Stimulated activated naive B cell treated with anti-CD40 and anti-IgM and Interleukin-4, amounts not matched to agents 10 μg/mL and 1 μg/mL and 100 μg/mL, for 72 hours (primary cell): ENCODE measurements at places on chromosomes 5 and 9.

GRCh38 chr9:136090768-136091581 is 4.1 kb downstream of the NACC2 start:
- DNase-seq: no peak

GRCh38 chr9:37954581-37954981 is 50.7 kb upstream of the SLC25A51 start:
- no peak for DNase-seq

DNA sequence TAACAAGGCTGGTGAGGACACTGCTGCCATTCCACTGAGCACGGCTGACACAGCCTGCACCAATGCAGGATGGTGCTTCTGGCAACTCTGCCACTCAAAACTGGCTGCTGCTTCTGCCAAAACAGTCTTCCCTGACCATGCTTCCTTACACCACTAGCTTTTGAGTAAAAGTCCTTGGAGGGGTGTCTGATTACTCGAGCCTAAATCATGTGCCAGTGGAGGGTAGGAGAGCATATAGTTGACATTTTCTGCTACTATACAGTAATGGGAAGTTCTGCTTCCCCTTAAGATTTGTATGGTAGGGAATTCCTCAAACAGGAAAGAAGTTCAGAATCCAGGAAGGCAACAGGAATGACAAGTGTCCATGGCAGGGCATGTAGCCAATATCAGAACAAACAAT is 12.2 kb upstream of the PJA2 start:
- no peak for DNase-seq

- no peak for DNase-seq
These were observed 12.6 kb downstream of the LMBRD2 start for GRCh38 chr5:36138900-36139683.

DNA sequence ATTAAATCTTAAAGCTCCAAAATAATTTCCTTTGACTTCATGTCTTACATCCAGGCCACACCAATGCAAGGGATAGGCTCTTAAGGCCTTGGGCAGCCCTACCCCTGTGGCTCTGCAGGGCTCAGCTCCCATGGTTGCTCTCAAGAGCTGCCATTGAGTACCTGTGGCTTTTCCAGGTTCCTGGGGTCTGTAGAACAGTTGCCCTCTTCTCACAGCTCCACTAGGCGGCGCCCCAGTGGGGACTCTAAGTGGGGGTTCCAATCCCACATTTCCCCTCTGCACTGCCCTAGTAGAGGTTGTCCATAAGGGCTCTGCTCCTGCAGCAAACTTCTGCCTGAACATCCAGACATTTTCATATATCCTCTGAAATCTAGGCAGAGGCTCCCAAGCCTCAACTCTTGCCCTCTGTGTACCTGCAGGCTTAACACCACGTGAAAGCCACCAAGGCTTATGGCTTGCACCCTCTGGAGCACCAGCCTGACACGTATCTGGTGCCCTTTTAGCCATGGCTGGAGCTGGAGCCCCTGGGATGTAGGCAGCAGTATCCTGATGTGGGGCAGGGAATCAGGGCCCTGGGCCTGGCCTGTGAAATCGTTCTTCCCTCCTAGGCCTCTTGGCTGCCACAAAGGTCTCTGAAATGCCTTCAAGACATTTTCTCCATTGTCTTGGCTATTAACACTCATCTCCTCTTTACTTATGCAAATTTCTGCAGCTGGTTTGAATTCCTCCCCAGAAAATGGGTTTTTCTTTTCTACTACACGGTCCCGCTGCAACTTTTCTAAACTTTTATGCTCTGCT is 185.1 kb downstream of the SMARCA2 start:
- DNase-seq: no peak

DNA sequence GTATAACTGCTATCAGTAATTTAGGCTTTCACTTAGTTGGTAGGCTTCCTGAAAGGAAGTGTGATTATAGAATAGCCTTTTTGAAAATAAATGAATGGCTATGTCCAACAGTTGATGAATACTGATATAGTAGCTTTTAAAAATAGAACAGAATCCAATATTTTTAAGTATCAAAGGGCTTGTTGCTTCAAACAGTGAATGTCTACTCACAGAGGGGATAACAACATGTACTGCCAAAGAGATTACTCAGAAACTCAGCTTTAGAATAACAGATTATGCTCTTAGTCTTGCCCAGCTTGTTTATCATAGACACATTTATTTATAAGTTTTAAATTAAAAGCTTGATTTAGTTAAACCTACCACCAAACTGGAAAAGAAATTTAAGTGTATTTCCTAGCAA is 132.6 kb downstream of the XRCC4 start:
- no peak for DNase-seq

- DNase-seq: no peak
These were observed 30.2 kb upstream of the ANXA1 start for GRCh38 chr9:73121375-73121935.

- DNase-seq: no peak
These were observed 19.2 kb downstream of the FAM240B start for GRCh38 chr9:38700695-38701094.

DNA sequence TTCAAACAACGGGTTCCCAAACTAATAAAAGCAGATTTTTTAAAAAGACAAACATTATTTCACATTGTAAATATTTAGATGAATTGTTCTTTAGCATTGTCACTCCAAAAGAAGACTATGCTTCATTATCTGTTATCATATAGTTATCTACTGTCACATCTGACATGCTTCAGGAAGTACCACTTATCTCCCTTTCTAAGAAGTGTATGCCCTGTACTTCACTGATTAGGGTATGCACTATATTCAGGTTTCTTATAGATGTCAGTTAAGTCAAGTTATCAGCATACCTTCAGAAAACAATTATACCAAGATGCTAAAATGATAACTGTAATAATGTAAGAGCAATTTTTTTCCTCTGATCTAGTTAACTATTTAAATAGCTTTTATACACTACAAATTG is 40.4 kb downstream of the LMBRD2 start:
- DNase-seq: no peak

GRCh38 chr9:75239176-75239575 is 150.9 kb downstream of the OSTF1 start:
- DNase-seq: no peak

DNA sequence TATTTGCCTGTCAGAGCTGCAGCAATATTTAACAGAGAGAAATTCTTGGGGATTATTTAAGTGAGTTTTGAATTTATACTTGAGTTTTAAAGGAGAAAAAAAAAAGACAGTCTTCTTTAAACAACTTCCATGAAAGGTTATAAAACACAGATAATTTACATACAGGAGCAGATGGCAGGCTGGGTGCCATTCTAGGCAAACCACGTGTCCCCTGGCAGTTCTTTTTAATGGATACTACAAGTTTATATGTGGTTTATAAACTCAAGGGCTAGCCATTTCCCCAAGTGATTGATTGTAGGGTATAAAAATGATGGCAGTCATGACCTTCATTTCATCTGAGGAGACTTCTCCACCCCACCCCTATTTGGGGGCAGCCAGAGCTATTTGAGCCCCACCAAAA is 166.6 kb downstream of the FSTL4 start:
- DNase-seq: no peak

- peak; percentile 59 for DNase-seq
These were observed 15.9 kb upstream of the C5orf47 start for GRCh38 chr5:173972925-173973615.

DNA sequence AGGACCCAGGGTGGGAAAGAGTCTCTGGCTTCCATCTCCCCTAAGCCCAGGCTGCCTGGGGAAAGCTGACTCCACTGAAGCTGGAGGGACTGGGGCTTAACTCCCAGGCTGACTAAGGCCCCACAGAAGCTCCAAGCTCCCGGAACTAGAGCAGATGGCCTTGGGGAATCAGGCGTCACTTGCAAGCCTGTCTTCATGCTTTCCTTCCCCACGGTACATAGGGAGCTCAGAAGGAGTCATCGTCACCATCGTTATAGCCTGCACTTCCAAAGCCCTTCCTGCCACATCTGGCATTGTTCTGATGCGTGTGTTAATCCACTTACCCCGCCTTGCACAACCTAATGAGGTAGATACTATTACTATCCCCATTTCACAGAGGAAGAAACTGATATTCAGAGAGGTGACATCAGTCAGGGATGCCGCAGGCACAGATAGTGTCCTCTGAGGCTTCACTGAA is 11.5 kb downstream of the AQP3 start:
- DNase-seq: no peak

DNA sequence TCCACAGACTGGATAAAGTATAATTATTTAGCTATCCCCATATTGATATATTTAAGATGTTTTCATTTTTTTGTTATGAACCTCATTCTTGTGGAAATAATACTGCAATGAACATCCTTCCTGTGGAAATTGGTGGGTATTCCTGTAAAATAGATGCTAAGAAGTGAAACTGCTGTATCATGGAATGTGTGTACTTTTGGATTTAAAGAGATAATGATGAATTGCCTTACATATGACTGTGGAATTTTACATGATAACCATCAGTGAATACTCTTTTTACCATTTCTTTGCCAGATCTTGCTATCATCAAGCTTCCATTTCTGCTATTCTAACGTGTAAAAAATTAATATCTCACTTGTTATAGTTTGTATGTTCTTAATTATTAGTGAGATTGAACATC is 847.9 kb downstream of the EFNA5 start:
- DNase-seq: no peak
